CD4-positive, alpha-beta T cell treated with Interleukin-6 for 4 hours (primary cell): ENCODE measurements at places on chromosomes 3 and 15.

- DNase-seq = no peak
Measured at GRCh38 chr3:188339410-188340295, 185.7 kb downstream of the LPP start.

- DNase-seq = no peak
Measured at GRCh38 chr3:63855333-63855940, 8.2 kb downstream of the THOC7 start.

GRCh38 chr15:59237924-59238331 lies 31.3 kb downstream of the LDHAL6B start:
- no peak for DNase-seq

GRCh38 chr3:112619295-112619694 lies 21.6 kb downstream of the CCDC80 start:
- DNase-seq = no peak

GRCh38 chr15:98174286-98174685 lies 213.8 kb downstream of the ARRDC4 start:
- DNase-seq = no peak

DNA sequence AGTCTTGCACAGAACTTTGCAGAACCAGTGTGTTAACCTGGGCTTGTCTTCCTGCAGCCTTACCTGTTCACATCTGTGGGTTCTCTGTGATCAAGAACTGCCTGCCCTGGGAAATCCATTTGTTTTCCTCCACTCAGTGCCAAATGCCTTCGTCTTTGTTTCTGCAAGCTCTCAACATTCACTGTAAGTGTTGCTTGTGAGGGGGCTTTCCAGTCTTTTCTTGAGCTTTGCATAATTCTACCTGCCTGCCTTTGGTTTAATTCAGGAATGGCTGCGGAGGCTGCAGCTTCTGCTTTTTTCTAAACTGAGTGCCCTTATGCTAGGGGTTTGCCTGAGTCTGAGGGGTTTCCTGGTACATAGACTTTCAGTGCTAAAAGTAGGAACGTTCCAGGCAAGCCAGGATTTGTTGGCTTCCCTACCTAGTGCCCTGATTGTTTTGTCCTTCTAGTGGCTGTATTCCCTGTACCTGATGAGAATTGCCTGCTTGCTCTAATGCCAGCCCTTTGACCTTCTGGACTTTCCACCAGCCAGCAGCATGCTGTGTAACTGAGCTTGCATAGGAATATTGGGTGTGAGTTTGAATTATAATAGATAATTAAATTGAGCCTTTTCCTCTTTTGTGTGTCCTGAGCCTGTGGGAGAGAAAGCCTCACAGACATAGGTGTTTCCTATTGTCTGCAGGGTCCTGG lies 96.6 kb upstream of the CLSTN2 start:
- no peak for DNase-seq

- DNase-seq = no peak
Measured at GRCh38 chr3:48845170-48845569, 2.5 kb downstream of the PRKAR2A start.

DNA sequence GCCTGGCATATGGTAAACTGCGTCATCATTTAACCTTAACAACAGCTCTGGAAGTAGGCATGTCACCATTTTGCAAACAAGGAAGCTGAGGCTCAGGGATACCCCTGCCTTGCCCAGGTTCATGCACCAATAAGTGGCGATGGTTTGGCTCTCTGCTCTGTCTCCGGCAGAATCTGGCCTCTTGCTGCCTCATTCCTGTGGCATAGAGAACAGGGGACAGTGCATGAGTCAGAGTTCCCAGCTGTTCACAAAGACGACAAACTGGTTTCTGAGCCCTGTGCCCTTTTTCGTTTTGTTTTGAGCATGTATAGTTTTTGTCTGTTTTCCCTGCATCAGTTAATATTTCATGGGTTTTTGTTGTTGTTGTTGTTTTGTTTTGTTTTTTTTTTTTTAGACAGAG lies 236.8 kb downstream of the OPA1 start:
- no peak for DNase-seq

- no peak for DNase-seq
Measured at GRCh38 chr15:29452881-29453731, 183.5 kb upstream of the NSMCE3 start.

DNA sequence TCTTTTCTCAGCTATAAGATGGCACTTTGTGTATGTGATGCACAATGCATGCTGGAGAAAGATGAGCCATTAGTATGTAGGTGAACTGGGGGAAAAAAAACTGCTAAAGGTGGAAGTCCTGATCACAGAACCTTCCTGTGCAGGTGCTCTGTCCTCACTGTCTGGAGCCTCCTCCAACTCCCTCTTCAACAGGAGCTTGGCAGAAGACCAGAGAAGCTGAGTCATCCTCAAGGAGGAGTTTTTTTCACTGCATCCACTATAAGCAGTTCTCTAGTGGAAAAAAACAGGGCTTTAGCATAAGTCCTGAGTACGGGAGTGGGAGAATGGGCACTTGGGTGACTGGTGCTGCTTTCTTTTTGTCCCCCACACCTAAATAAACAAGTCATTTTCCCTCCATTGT lies 168.4 kb upstream of the CADPS start:
- DNase-seq = no peak

DNA sequence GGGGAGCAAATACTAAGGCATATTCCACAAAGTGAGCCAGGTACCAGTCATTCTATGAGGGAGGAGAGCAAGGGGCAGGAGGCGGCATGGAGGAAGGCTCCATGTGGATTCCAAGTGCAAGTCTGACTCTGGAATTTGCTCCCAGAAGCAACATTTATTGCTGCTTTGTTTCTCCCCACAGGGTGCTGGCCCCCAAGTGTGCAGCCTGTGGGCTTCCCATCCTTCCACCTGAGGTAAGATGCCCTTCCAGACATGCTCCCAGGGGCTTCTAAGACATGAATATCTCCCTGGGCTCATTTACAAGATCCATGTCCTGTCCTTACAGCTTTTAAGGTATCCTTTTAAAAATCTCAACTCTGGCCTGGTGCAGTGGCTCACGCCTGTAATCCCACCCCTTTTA lies 15.9 kb upstream of the SACM1L start:
- no peak for DNase-seq

- DNase-seq = peak; percentile 41
Measured at GRCh38 chr15:101201411-101202174, 50.3 kb downstream of the CHSY1 start.

DNA sequence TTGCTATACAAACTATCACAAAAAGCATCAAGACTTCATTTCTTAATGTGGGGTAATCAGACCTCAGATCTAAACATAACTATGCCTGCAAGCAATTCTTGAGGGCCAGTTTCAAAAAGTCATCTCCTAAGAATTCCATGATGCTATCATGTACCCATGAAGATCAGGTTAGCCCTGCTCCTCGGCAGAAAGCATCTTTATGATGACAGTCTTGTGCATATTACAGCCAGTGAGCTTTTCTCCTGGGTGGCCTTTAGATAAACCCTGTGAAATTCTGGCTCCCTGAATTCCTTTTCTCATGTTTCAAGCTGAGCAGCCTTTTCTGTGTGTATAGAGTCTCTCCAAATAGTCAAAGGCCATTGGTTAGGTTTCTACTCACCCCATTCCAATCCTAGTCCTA lies 201.9 kb upstream of the MCTP2 start:
- no peak for DNase-seq

GRCh38 chr15:57537072-57537471 lies 54.6 kb upstream of the MYZAP start:
- DNase-seq = no peak

DNA sequence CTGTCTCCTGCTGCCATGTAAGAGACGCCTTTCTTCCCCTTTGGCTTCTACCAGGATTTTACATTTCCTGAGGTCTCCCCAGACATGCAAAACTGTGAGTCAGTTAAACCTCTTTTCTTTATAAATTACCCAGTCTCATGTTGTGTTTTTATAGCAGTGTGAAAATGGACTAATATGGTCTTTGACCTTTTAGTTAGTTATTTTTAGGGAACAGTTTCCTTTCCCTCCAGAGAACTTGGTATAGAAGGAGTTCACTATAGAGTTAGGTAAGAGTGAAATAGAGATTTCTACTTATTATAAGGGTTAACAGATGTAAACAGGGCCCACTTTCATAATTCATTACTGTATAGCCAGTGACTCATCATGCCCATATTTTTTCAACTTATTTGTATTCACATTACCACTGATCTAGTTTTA lies 170.9 kb downstream of the UNC13C start:
- DNase-seq = no peak

DNA sequence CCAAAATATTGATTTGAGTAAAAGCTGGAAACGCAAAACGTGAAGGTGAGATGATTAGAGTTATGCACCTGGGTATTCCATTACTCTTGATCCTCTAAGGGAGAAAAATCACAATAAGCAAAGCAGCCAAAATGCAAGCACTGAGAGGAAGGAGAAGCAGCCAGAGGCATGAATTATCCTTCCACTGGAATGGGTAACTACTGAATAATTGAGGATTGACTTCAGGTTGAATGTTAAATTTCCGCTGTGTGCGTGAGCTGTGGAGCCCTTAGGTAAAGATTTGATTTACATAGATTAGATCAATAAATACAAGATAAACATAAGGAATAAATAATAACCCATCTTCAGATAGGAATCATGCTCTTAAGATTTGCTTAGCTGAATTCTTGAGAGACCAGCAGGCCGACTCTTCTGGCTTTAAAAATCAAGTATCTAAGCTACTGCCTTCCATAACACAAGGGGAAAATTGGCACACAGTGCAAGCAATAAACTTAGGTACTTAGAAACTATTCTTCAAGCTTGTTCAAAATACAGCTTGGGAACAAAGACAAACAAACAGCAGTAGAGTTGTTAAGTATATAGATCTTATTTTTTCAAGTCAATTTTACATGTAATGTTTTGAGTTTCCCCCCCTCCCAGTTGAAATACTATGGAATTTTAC lies 1459.5 kb downstream of the ZPLD1 start:
- no peak for DNase-seq

DNA sequence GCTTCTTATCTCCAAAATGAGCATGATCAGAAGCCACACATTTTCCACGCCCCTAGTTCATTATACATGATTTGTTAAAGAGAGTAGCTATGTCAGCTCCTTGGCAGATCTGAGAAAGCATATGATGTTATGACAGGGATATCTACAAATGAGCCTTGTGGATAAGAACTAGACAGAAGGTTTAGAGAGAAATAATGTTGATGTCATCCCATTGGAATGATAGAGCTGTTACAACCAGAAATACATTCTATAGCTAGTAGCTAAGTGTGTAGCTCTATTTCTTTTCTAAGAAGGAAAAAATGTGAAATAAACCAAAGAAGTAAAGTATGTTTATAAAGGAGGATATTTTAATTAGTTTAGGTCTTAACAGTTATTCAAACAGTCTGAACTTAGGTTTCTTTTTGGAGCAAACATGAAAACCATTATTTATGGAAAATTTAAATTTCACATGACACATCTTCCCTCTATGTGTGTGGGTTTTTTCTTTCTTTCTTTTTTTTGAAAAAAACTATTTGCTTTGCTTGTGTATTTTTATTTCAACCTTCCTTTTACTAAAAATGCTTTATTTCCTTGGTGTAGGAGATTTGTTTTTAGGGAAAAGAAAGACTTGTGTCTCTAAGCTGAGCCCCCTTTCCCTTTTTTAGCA lies 167.7 kb downstream of the GHSR start:
- DNase-seq = no peak

- DNase-seq = no peak
Measured at GRCh38 chr3:66795365-66795764, 202.7 kb upstream of the KBTBD8 start.

DNA sequence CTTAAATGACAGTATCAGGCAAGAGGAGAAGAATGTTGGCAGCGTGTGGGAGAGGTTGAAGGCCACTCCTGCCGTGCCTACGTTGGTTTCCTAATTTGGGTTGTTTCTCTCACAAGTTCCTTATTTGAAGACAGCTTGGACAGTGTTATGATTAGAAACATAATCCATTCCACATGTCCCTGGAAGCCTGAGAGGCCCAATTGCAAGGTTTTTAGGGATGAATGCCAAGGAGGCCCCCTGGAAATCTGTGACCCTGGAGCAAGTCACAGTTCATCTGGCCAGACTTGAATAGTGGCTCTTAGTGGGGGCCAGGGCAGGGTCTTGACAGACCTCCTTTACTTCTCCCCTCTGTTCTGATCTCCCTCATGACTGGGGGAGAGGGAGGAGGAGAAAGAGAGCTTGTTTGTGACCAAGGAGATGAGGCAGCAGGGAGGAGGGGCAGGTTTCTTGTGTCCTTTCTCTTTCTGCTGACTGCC lies 584.4 kb upstream of the TBL1XR1 start:
- DNase-seq = no peak

GRCh38 chr3:160001148-160001760 lies 12.6 kb downstream of the IL12A start:
- no peak for DNase-seq

DNA sequence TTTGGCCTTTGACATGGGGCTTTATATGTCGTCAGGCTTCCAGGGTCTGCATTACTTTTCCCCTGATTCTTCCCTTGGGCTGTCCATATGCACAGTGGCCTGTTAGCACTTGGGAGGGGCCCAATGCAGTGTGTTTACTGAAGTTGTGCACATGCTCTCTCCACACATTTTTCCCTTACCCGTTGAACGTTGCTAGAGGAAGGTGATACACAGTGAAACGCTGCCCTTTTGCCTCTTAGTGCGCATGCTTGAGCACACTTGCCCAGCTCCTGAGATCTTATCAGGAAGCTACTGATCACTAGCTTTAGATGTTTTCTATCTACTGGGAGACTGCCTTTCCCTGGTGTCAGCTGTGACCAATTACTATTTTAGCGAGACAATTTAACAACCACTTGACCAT lies 1198.0 kb downstream of the ROBO1 start:
- DNase-seq = no peak

DNA sequence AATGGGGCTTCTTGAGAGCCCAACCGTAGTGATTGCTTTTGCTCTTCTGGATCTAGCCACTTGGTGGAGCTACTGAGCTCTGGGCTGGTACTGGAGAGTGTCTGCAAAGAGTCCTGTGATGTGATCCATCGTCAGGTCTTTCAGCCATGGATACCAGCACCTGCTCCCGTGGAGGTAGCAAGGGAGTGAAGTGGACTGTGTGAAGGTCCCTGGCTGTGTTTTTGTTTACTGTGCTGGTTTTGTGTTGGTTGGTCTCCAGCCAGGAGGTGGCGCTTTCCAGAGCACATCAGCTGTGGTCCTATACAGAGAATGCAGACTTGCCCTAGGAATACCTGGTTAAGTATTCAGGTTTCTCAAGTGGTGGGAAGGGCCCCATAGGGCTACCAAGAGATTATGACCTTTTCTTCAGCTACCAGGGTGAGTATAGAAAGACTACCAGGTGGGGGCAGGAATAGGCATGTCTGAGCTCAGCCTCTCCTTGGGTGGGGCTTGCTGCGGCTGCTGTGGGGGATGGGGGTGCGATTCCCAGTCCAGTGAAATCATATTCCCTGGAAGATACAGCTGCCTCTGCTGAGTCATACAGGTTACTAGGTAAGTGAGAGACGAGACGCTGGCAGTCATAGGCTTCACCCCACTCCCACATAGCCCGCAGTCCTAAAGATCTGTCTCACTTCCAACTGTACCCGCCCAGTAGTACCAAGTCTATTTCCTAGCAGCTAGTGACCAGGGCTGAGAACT lies 733.7 kb downstream of the ZNF385D start:
- DNase-seq = no peak

DNA sequence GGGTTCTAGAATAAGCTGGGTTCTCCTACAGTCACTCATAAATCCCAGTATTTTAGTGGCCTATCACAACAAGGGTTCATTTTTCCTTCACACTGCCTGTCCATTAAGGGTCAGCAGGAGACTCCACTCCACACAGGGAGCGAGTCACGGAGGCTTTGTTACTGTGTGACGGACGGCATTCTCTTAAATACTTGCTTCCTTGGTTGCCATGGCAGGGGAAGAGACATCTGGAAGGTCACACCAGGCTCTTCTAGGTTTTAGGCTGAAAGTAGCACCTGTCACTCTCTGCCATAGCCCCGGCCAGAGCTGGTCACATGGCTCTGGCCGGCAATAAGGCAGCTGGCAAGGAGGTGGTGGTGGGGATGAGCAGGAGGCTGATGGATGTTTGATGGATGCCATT lies 89.4 kb upstream of the ANKRD34C start:
- DNase-seq = no peak
